Activated CD4-positive, alpha-beta memory T cell treated with anti-CD3 and anti-CD28 coated beads for 36 hours (primary cell): ENCODE measurements at places on chromosomes 16 and 17. TPM values are rescaled to one million over a fixed set of nuclear protein-coding genes. Genes with fewer than 3 reads are reported as not detected.

The SCIMP gene
- not detected for total RNA-seq

The C16orf90 gene
- total RNA-seq, result not detected

The CDIPT gene
- total RNA-seq, result 43.9 TPM

The CCL23 gene
- not detected for total RNA-seq

The FA2H gene
- 0.22 TPM for total RNA-seq

The KRT9 gene
- total RNA-seq, result not detected

The SOST gene
- not detected for total RNA-seq

The CLDN6 gene
- not detected for total RNA-seq

The NTN1 gene
- total RNA-seq, result 0.29 TPM

The MYOCD gene
- not detected for total RNA-seq

The NPIPB13 gene
- 11.9 TPM for total RNA-seq

The SMTNL2 gene
- total RNA-seq, result not detected

The ACE gene
- total RNA-seq, result 2.6 TPM
